Keratinocyte (primary cell): ENCODE measurements at places on chromosomes 4 and X. TPM values are rescaled to one million over a fixed set of nuclear protein-coding genes. Genes with fewer than 3 reads are reported as not detected.

- H3K27me3 ChIP-seq: no peaks in the 10 kb centered on the region
- no peak for DNase-seq
- H3K4me3 ChIP-seq: no peak overlapping the region
- H3K4me1 ChIP-seq: peaks cover 19% of the 10 kb centered on the region
These were observed 159.0 kb downstream of the DCLK2 start for GRCh38 chr4:150237110-150237872.

DNA sequence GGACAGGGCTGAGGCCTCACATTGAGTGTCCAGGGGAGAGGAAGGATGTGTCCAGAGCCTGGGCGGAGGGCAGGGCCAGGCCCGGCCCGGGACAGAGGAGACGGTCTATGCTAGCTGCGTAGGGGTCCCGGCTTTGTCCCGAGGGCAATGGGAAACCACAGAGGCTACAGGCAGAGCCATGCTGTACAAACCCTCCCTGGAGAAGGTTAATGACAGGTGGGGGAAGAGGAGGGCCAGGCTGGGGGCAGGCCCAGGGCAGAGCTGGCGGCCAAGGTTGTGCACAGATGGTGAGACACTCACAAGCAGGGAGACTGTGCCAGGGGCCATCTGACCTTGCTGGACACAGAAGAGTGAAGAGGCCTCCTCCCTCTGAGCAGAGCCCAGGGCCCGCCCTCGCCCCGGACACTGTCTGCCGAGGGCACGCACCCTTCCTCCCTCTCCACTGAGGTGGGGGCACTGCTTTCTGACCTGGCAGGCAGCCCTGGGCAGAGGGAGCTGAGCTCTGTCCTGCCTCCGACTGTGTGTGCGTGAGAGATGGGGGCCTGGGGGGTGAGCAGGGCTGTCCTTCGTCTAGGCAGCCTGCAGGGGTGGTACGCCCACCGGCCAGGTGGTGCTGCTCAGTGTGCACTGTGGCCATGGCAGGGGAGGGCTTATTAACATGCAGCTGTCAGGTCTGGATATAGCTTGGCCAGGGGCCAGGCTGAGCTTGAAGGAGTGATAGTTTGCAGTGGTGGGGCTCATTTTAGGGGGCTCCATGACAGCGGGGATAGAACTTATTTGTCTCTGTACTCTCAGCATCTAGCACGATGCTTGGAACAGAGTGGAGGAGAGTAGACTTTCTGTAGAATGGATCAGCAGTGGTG, 75.7 kb upstream of the LRPAP1 start:
- H3K36me3 ChIP-seq: no peaks in the 10 kb centered on the region
- no peaks in the 10 kb centered on the region for H3K27me3 ChIP-seq
- no peaks in the 10 kb centered on the region for H3K4me1 ChIP-seq
- DNase-seq: no peak
- H3K27ac ChIP-seq: no peak overlapping the region

GRCh38 chrX:20397587-20397986, 130.9 kb upstream of the RPS6KA3 start:
- H3K27ac ChIP-seq: no peak overlapping the region
- H3K36me3 ChIP-seq: no peaks in the 10 kb centered on the region
- no peaks in the 10 kb centered on the region for H3K4me1 ChIP-seq
- DNase-seq: no peak

The FAM184B gene
- polyA plus RNA-seq: 0.01 TPM in 3 replicates

DNA sequence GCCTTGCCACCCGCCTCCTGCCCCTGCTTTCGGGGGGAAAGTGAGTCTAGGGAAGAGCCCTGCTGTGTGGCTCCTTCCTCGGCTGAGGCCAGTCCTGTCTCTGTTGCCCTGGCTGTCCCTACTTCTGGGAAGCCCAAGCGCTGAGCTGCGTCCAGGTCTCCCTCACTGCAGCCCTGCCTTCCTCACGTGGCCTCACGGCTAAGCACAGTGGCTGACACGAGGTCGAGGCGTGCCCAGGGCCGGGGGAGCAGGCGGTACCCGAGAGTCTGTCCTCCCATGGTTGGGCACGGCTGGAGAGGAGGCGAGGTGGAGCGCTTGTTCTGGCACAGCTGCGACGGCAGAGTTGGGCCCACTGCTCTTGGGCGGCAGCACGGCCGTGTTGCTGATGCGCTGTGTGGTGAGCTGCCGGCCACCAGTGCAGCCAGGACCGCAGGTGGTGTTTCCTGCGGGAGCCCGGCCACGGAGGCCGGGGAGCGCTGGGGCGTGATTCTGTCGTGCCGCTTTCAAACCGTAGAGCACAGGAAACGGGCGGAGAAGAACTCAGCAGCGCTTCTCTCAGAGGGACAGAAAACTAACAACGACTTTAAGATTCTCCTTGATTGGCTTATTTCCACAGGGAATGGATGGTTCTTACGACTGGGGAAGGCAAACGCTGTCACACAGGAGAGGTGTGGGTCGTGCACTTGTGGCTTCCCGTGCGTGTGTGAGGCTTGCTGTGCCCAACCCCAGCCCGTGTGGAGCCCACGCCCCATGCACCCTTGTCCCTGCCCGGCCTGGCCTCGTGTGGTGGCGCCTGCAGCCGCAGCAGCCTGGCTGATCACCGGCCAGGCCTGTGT, 21.3 kb downstream of the MAEA start:
- no peak overlapping the region for H3K27ac ChIP-seq
- peaks cover 24% of the 10 kb centered on the region for H3K36me3 ChIP-seq
- no peak for DNase-seq
- peaks cover 34% of the 10 kb centered on the region for H3K4me1 ChIP-seq

DNA sequence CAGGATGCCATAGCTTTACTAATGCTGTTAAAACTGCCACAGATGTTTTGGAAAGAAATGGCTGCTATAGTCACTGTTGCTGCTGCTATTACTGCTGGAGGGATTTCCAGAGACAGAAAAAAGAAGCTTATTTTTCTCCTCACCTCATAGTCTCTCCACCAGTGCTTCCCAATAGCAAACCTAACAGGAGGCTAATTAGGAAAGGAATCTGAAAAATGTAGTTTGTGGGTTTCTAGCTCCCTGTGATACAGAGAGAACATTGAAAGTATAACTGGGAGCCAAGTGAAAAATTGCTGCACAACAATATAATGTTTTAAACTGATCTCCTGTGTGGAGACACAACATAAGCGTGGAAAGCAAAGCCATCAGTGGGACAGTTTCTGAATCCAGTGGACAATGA, 8.6 kb upstream of the TSPAN7 start:
- H3K27me3 ChIP-seq: no peaks in the 10 kb centered on the region
- H3K27ac ChIP-seq: no peak overlapping the region
- no peak overlapping the region for H3K4me3 ChIP-seq
- H3K4me1 ChIP-seq: no peaks in the 10 kb centered on the region
- no peaks in the 10 kb centered on the region for H3K36me3 ChIP-seq

DNA sequence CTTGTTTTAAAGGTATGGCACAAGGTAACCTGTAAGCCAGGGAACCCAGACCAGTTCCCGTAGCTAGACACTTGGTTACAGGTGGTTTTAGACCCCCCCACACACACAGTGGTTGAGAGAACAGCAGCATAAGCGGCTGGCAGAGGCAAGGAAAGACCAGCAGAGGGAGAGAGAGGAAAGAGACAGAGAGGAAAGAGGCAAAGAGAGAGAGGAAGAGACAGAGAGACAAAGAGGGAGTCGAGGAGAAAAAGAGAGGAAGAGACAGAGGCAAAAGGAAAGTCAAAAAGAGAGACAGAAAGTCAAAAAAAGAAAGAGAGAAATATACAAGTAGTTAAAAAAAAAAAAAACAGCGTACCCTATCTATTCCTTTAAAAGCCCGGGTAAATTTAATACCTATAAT, 19.5 kb upstream of the PCSK1N start:
- H3K27ac ChIP-seq: no peak overlapping the region
- H3K36me3 ChIP-seq: no peaks in the 10 kb centered on the region
- H3K27me3 ChIP-seq: no peaks in the 10 kb centered on the region
- H3K4me3 ChIP-seq: no peak overlapping the region

The C1QTNF7 gene
- polyA plus RNA-seq: not detected in 3 replicates

The TASL gene
- polyA plus RNA-seq: not detected in 3 replicates

GRCh38 chr4:88130544-88131305, 27.7 kb downstream of the ABCG2 start:
- H3K27ac ChIP-seq: no peak overlapping the region
- H3K4me1 ChIP-seq: no peaks in the 10 kb centered on the region

The NBDY gene
- 34.1 to 53.7 TPM (median 41.1 TPM) in 3 replicates for polyA plus RNA-seq

- H3K4me1 ChIP-seq: peaks cover 17% of the 10 kb centered on the region
- peak overlapping the region; percentile 89 for H3K4me3 ChIP-seq
- DNase-seq: no peak
- peaks cover 3% of the 10 kb centered on the region for H3K36me3 ChIP-seq
- H3K27me3 ChIP-seq: no peaks in the 10 kb centered on the region
These were observed 1.9 kb downstream of the UBE2K start for GRCh38 chr4:39699687-39700409.

The TCEAL7 gene
- 0.08 to 0.25 TPM (median 0.10 TPM) in 3 replicates for polyA plus RNA-seq

The SHOX gene
- polyA plus RNA-seq: not detected in 3 replicates

GRCh38 chr4:40395166-40395900, 60.2 kb downstream of the CHRNA9 start:
- H3K27me3 ChIP-seq: no peaks in the 10 kb centered on the region
- no peaks in the 10 kb centered on the region for H3K36me3 ChIP-seq
- H3K27ac ChIP-seq: no peak overlapping the region
- peaks cover 4% of the 10 kb centered on the region for H3K4me1 ChIP-seq

DNA sequence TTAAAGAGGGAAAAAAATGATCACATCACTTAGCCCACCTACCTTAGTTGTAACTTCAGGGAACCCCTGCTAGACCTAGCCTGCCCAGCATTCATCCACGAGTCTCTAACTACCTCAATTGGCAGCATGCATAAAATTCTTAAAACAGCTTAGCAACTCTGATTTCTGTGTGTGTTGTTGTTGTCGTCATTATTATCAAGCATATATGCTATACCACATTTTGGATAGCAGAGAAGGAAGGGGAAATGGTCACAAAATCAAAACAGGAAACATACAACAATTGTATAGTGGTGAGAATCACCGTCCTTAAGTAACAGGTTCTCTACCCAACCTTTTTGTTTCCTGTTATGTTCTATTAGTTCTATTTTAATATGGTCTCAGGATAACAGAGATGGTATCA, 2.7 kb upstream of the ACOT9 start:
- no peaks in the 10 kb centered on the region for H3K36me3 ChIP-seq
- no peak overlapping the region for H3K27ac ChIP-seq
- no peaks in the 10 kb centered on the region for H3K27me3 ChIP-seq
- no peak for DNase-seq
- H3K4me1 ChIP-seq: peaks cover under 1% of the 10 kb centered on the region
- no peak overlapping the region for H3K4me3 ChIP-seq

DNA sequence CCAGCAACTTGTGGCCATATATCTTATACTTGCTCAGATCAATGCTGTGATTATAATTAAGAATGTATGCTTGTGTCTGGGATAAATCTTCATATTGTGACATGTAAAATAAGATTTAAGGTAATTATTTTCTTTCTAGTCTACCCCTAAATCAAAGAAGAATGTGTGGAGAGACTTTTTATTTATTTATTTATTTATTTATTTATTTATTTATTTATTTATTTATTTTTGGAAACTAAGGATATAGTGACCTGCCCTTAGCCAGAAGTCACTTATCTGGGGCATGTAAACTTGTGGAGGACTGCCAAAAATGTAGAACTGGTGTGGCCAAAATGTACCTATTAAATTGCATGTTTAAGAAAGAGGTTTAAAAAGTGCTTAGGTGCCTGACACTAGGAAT, 144.3 kb downstream of the BEND2 start:
- no peaks in the 10 kb centered on the region for H3K4me1 ChIP-seq
- no peak overlapping the region for H3K4me3 ChIP-seq
- DNase-seq: no peak
- no peak overlapping the region for H3K27ac ChIP-seq
- no peaks in the 10 kb centered on the region for H3K27me3 ChIP-seq

The DDX53 gene
- polyA plus RNA-seq: not detected in 3 replicates

GRCh38 chr4:153573221-153573620, 107.1 kb downstream of the TMEM131L start:
- H3K36me3 ChIP-seq: peaks cover 1% of the 10 kb centered on the region
- peaks cover 7% of the 10 kb centered on the region for H3K4me1 ChIP-seq
- no peak for DNase-seq
- H3K27ac ChIP-seq: no peak overlapping the region
- no peak overlapping the region for H3K4me3 ChIP-seq

DNA sequence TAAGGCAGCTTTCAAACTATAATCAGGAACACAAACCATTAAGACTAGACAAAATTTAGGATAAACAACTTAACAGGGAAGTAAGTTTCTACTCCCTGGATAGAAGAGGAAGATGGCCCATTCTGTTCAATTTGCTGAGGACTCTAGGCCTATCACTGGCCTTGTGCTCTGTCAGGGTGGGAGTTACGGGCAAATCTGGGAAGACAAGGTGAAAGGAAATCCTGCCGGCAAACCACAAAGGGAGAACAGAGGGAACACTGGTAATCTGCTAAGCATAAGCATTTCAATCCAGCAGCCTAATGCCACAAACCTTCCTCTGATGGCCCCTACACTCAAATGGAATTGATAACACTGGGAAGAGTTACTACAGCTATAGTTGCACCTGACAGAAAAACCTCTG, 8.3 kb downstream of the GPR82 start:
- no peak overlapping the region for H3K4me3 ChIP-seq
- no peak overlapping the region for H3K27ac ChIP-seq
- no peaks in the 10 kb centered on the region for H3K36me3 ChIP-seq

The PF4V1 gene
- not detected in 3 replicates for polyA plus RNA-seq

The C4orf50 gene
- not detected in 3 replicates for polyA plus RNA-seq

The GASK1B gene
- 1.4 to 3.1 TPM (median 2.1 TPM) in 3 replicates for polyA plus RNA-seq
